ENCODE measurements at places on chromosomes 1 and 21. TPM values are rescaled to one million over a fixed set of nuclear protein-coding genes. Genes with fewer than 3 reads are reported as not detected.
A peak's percentile ranks its signal among the peaks of the same experiment; 100 is the strongest.

DNA sequence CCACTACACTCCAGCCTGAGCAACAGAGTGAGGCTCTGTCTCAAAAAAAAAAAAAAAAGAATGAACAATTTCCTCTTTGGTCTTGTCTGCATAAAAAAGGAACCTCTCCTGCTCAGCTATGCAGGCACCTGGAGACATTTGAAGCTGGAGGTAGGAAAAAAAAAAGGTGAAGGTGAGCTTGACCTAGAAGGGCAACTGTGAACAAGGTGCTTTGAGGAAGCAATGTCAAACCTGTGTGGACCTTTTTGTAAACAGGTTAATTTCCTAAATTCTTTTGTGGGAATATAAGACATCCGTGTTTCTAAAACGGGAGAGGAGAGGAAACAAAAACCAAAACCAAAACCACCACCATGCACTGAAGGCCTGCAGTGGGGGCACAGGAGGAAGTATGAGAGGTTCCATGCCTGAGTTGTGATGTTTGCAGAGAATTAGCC, 77.5 kb downstream of the SLC45A1 start:
- peaks cover 74% of the 10 kb centered on the region for H3K4me1 ChIP-seq
- peak overlapping the region; percentile 63 for H3K4me3 ChIP-seq
- no peaks in the 10 kb centered on the region for H3K27me3 ChIP-seq

The MTFR1L gene
- 27.4 TPM for total RNA-seq

The S100A1 gene
- total RNA-seq, result not detected

DNA sequence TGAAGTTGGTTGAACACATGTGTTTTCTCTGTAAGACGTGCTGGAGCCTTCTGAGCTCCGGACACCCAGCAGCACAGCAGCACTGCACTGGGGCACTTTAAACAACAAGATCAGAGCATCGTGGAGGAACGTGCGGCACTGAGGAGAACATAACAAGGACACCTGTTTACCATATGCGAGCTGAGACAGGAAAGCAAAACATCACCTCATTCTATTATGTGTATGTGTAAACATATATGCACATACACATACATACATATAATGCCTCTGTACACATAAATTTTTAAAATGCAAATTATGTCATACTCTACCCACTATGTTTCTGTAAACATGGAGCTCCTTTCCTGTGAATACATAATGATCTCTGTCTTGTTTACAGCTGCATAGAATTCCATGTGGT, 3.2 kb upstream of the KRTAP10-6 start:
- DNase-seq, result no peak
- no peaks in the 10 kb centered on the region for H3K36me3 ChIP-seq
- no peaks in the 10 kb centered on the region for H3K27me3 ChIP-seq
- H3K4me1 ChIP-seq, result no peaks in the 10 kb centered on the region
- H3K27ac ChIP-seq, result no peak overlapping the region

The GCSAML gene
- 0.16 TPM for total RNA-seq

DNA sequence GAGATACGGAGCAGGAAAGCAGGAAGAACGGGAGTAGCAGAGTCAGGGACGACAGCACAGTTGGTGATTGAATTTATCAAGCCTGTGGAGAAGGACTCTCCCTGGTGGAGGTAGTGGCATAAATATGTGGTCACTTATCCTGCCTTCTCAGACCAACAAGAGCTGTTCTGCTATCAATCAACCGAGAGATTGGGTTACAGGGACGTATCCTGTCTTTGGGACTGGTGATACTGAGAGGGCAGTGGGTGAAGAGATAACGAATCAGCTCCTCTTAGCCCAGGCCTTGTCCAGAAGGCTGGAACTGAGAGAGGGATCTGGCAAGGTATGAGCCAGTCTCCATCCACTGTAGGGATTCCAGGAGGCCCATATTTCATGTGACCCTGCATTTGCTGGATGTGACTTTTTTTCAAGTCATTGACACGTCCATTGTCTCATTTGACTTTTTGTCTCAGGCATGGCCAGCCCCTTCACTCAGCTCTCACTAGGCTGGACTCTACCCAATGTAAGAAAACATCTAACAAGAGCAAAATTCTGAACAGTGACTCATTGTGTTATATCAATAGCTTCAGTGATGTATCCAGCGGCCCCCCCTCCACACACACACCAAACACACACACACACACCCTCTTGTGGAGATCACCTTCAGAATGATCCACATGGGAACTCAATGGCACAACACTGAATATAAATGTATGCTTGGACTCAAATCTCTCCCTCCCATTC, 11.3 kb downstream of the C1orf116 start:
- peaks cover 11% of the 10 kb centered on the region for H3K4me1 ChIP-seq
- peak overlapping the region; percentile 72 for H3K27ac ChIP-seq
- H3K4me3 ChIP-seq, result no peak overlapping the region
- DNase-seq, result no peak
- H3K27me3 ChIP-seq, result no peaks in the 10 kb centered on the region

The DPT gene
- total RNA-seq, result not detected

The TNFSF18 gene
- total RNA-seq, result not detected

DNA sequence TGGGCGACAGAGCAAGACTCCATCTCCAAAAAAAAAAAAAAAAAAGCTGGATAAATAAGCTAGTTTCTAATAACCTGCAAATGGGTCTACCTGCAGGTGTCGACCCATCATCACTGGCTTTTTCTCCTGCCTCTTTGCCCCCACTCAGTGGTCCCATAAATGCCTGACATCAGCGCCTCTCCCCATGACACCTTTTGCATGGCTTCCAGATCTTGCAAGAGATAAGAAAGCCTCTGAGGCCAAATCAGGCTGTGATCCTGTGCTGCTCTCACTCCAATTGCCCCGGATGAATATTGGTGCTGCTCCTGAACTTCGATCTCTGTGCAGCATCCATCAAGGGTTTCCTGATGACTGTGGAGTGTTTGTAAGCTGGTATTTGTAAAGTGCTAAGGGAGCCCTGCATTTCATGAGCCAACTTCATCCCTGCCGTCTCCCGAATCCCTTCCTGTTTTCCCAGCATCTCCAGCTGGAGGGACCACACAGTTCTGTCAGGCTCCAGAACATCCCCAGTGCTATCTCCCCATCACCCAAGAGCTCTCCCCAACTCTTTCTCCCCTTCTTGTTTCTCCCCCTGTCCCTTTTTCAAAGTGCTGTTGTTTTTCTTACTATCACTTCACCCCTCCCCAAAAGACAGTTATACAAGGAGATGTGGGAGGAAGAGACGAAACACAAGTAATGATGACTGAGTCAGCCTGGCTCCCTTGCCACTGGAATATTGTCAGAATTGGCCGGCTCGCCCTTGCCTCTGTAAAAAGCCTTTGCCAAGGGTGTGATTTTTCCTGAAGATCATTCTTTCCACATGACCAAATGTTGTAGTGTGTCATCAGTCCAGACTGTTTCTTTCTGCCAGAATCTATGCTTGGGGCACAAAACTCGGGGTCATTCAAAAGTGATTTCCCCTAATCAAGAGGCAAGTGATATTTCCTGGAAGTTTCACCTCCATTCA, 2.8 kb upstream of the EFHD2 start:
- peaks cover 9% of the 10 kb centered on the region for H3K27me3 ChIP-seq
- no peak overlapping the region for H3K27ac ChIP-seq
- H3K4me3 ChIP-seq, result no peak overlapping the region
- peaks cover 11% of the 10 kb centered on the region for H3K4me1 ChIP-seq

DNA sequence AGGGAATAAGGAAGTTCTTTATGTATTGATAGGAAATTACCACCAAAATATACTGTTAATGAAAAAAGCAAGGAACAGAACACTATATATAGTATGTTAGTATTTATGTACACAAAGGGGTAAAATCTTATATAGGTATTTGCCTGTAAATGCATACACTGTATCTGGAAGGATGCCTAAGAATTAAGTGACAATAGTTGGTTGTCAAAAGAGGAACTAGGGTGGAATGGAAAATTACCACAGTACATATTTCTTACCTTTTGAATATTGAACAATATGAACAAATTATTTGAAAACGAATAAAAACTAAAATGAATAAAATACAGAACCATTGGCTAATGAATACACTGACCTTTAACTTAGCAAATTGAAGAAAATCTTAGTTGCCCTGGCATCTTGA, 13.6 kb downstream of the ARPC5 start:
- peaks cover 20% of the 10 kb centered on the region for H3K4me1 ChIP-seq
- no peak overlapping the region for H3K27ac ChIP-seq
- no peak for DNase-seq
- no peaks in the 10 kb centered on the region for H3K27me3 ChIP-seq
- H3K4me3 ChIP-seq, result no peak overlapping the region

- H3K27me3 ChIP-seq, result peaks cover under 1% of the 10 kb centered on the region
- H3K4me1 ChIP-seq, result no peaks in the 10 kb centered on the region
- no peak overlapping the region for H3K27ac ChIP-seq
- H3K36me3 ChIP-seq, result no peaks in the 10 kb centered on the region
Observed at GRCh38 chr1:19033515-19033839, 77.0 kb upstream of the IFFO2 start.

GRCh38 chr1:201268604-201269151, 14.6 kb upstream of the PKP1 start:
- no peak overlapping the region for H3K27ac ChIP-seq
- no peaks in the 10 kb centered on the region for H3K36me3 ChIP-seq
- H3K27me3 ChIP-seq, result peaks cover 12% of the 10 kb centered on the region
- H3K4me3 ChIP-seq, result no peak overlapping the region

The PLA2G2F gene
- total RNA-seq, result not detected

DNA sequence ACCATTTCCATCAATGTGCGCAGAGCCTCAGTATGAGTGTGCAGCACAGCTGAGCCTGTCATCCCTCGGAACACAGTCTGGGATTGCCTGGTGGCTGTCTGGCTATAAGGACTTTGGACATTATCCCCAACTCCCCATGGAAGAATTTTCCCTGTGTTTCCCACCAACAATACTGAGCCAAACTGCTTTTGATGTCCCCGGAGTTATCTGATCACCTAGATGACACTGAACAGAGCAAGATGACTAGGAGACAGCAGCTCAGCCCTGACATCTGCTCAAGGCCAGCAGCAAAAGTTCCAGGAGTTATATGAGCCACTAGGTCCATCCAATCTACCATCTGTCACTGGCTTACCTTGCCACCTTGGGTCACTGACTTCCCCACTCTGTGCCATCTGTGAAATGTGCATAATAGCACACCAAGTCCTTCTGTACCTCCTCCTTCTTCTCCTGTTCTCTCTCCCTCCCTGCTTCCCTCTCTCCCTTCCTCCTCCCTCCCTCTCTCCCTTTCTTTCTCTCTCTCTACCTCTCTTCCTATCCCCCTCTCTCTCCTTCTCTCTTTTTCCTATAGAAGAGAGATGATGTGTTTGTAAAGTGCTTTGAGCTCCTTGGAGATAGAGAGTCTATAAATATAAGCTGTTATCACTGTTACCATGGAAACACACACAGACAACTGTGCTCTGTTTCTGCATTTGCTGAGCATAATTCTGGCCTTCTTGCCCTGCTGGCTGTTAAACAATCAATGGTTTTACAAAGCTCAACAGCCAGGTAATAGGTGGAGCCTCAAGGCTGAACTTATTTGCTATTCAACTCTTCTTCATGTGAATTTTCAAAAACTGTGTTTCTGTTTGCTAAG, 19.7 kb upstream of the ATP1B1 start:
- DNase-seq, result no peak
- H3K27ac ChIP-seq, result no peak overlapping the region
- no peaks in the 10 kb centered on the region for H3K36me3 ChIP-seq
- H3K4me3 ChIP-seq, result no peak overlapping the region
- H3K27me3 ChIP-seq, result no peaks in the 10 kb centered on the region

GRCh38 chr21:42060166-42060565, 11.0 kb upstream of the UMODL1 start:
- H3K27me3 ChIP-seq, result no peaks in the 10 kb centered on the region
- H3K36me3 ChIP-seq, result no peaks in the 10 kb centered on the region
- H3K27ac ChIP-seq, result no peak overlapping the region

The ZBTB8A gene
- total RNA-seq, result 0.16 TPM

Data from activated CD8-positive, alpha-beta T cell treated with anti-CD3 and anti-CD28 coated beads for 36 hours (primary cell).